ENCODE measurements at places on chromosomes 2 and 18.

GRCh38 chr18:79527656-79528315 lies 132.1 kb downstream of the NFATC1 start:
- no peak for DNase-seq

DNA sequence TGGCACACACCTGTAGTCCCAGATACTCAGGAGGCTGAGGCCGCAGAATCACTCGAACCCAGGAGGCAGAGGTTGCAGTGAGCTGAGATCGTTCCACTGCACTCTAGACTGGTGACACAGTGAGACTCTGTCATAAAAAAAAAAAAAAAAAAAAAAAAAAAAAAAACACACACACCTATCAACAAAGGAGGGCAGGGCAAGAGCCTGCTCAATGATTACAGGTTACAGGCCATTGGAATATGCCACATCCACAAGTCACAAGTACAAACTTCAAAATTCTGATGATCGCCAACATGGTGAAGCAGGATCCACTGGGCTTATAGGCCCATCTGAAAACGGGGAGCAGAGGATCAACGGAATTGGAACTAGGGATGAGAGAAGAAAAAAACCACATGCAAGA lies 6.3 kb downstream of the MYO5B start:
- no peak for DNase-seq

GRCh38 chr2:72051971-72052505 lies 95.6 kb downstream of the CYP26B1 start:
- DNase-seq, result no peak

DNA sequence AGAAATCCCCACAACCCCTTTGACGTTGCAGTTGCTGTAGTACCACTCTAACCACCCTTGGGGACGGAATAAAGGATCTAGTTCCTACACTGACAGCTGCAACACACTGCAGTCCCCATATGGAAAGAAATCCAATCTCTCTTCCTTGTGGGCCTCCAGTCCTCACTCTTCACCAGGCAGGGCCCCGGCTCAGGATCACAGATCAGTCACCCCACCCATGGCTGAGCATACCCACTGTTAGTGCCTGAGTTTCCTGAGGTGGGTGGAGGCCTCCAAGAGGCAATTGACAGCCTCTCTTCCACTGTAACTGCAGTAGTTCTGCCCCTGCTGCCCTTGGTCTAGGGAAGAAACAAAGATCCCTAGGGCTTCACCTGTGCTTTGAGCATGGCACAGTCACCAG lies 670.0 kb upstream of the CDH2 start:
- no peak for DNase-seq

DNA sequence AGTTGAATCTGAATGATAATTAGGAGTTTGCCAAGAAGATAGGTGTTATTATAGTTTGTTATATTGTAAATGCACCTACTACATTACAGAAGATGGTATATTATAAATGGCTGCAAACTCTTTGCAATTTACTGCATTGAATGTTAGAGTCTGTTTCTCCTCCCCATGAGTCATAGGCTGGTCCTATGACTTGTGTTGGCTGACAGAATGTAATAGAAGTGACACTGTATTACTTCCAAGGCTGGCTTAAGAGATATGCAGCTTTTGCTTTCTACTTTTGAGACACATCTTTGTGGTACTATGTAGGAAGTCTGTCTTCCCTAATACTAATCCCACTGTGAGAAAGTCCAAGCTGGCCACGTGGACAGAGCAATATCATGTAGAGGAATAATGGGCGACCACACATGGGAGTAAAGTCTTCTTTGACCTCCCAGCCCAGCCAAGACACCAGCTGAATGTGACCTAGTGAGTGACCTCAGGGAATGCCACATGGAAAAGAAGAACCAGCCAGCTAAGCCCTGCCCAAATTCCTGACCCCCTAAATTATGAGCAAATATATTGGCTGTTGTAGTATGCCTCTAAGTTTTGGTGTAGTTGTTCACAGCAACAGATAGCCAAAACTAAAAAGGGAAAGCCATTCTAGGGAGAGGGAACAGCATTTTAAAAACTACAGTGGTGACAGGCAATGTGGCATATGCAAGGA lies 6.8 kb upstream of the DDX1 start:
- no peak for DNase-seq

GRCh38 chr2:155368934-155369333 lies 670.4 kb downstream of the KCNJ3 start:
- DNase-seq, result no peak

- DNase-seq, result no peak
Observed at GRCh38 chr2:102424754-102425153, 1.8 kb downstream of the IL18RAP start.

GRCh38 chr2:207734636-207735512 lies 23.4 kb downstream of the CCNYL1 start:
- DNase-seq, result no peak

DNA sequence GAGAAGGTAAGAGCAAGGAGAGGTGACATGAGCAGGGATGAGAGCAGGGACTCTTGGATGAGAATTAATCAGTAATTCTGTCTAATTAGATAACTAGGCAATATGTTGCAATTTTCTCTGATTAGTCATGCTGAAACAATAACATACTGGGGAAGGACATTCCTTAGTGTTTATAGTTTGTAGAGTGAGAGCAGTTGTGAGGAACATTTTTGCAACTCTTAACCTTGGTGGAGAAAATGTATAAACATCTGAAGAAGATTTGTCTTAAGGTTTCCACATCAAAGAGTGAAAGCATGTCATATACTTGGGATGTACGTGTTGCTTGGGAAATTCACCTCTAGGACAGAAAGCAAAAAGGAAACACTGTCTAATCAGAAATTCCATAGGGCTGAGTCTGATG lies 955.4 kb upstream of the FANCL start:
- DNase-seq, result no peak

GRCh38 chr18:35378574-35378896 lies 1.4 kb upstream of the ZNF396 start:
- no peak for DNase-seq

DNA sequence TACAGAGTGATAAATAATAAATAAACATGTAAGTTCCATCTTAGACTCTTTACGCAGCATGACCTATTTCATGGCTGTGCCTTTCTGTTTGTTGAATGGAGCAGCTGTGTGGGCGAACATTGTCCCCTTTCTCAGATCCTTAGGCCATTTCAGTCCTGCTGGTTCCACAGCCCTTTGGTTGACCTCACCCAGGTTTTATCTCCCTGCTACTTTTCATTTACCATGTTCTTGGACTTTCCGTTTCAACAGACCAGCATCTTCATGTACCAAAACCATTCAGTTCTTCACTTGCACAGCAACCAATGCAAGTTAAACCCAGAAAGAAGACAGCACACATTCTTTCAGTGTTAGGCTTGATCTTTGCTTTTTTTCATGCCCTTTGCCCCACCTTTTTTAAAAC lies 83.8 kb downstream of the XRCC5 start:
- DNase-seq, result no peak

GRCh38 chr2:8266563-8266962 lies 415.3 kb upstream of the ID2 start:
- no peak for DNase-seq

- no peak for DNase-seq
Observed at GRCh38 chr2:67268797-67269196, 128.3 kb upstream of the ETAA1 start.

- no peak for DNase-seq
Observed at GRCh38 chr2:28338046-28338817, 54.4 kb upstream of the FOSL2 start.

DNA sequence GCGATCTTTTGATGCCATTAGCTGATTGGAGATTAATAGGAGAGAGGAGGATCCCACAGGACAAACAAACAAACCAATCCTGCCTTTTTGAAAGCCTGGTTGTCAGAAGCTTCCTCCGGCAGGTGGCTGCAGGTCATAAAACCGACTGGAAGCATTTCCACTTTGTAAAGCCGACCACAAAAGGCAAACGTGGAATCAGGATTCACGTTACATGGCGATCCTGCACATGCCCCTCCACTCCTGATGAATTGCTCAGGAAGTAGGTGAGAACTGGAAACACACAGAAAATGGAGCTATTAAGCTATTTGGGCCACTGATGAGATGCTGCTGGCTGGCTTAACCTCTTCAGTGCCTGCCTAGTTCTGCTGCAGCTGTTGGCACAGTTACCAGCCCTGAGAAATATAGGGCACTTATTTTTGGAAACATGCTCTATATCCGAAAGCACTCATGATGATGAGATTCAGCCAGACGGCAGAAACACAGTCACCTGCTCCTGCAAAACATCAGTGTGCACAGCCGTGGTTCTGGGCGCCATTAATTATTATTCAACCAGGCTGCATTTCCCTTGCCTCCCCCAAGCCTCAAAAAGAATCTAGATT lies 110.3 kb upstream of the ST6GAL2 start:
- DNase-seq, result no peak

DNA sequence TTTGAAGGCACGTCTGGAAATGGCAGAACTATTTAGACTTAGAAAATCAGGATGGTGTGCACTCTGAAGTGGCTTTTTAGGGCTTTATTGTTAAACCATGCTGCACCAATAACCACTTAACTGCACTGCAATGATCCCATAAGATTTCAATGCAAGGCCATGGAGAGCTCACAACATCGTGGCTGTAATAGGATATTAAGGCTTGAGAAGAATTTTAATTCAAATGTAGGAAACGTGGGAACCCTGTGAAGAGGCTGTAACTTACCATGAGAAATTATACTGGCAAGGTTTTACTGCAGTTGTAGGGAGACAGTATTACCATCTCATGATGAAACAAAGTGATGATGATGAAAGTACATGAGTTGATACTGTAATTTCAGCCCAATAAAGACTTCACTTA lies 242.5 kb downstream of the AFF3 start:
- no peak for DNase-seq

Data from Panc1 (cell line).